ENCODE measurements at places on chromosomes 11 and 22. TPM values are rescaled to one million over a fixed set of nuclear protein-coding genes. Genes with fewer than 3 reads are reported as not detected.

- no peaks in the 10 kb centered on the region for H3K4me1 ChIP-seq
- no peak overlapping the region for H3K4me3 ChIP-seq
- no peak for DNase-seq
- H3K27ac ChIP-seq = no peak overlapping the region
Measured at GRCh38 chr11:15901790-15902189, 454.6 kb downstream of the SOX6 start.

DNA sequence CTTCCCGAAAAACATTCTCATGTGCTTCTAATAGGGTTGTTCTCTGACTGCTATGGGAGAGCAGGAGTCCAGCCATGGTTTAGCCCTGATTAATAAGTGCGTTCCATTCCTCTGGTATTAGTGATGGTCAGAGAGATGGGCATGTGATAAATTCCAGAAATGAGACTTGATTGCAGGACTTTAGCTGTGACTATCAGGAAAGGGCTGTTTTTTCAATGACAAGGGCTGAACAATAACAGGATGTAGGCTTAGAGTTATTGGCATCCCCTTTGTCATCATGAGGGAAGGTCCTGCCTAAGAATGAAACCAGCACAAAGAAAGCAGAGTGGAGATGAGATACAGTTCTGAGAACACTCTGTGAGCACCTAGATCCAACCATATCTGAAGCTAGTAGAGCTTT, 494.6 kb downstream of the MIAT start:
- DNase-seq = no peak
- H3K36me3 ChIP-seq = no peaks in the 10 kb centered on the region
- H3K4me1 ChIP-seq = peaks cover 1% of the 10 kb centered on the region
- H3K4me3 ChIP-seq = no peak overlapping the region
- no peak overlapping the region for H3K27ac ChIP-seq

DNA sequence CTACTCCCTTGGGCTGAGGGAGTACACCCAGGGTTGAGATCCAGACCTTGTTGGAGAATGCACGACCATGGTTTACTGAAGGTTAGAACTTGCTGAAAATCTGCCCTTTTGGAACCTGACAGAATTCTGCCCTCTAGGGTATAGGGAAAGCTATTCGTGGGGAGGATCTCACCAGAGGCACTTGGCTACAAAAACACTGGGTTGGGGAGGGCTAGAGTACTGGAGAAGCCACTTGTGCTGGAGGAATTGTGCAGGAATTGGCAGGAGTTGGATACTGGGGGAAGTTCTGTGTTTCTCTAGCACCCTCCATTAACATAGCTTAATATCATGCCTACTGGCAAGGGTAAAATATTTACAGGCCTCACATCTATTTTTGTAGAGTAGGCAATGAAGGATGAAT, 55.8 kb downstream of the PPME1 start:
- DNase-seq = no peak
- H3K4me3 ChIP-seq = no peak overlapping the region
- peaks cover 1% of the 10 kb centered on the region for H3K4me1 ChIP-seq
- H3K27ac ChIP-seq = peak overlapping the region; percentile 32
- H3K36me3 ChIP-seq = peaks cover 22% of the 10 kb centered on the region

HPX gene
- 0.58 TPM for total RNA-seq

DNA sequence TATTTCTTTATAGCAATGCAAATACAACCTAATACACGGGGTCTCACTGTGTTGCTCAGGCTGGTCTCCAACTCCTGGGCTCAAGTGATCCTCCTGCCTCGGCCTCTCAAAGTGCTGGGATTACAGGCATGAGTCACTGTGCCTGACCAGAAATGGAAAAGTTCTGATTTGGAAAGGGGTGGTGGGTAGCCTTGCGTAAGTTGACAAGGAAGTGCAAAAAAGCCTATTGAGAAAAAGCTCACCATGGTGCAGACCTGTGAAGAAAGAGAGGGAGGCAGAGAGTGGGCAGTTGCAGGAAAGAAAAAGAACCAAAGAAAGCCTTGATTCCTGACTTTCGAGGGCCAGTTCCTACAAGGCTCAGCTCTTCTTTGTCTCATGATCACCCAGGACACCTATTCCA, 27.1 kb downstream of the AGBL2 start:
- H3K36me3 ChIP-seq = no peaks in the 10 kb centered on the region
- H3K4me1 ChIP-seq = peaks cover 9% of the 10 kb centered on the region
- no peaks in the 10 kb centered on the region for H3K27me3 ChIP-seq
- no peak for DNase-seq
- H3K4me3 ChIP-seq = no peak overlapping the region
- no peak overlapping the region for H3K27ac ChIP-seq

Measured in activated naive CD8-positive, alpha-beta T cell treated with anti-CD3 and anti-CD28 coated beads, Interleukin-2, amount 10 ng/mL, durations not matched to agents 7 days and 5 days (primary cell).